ENCODE measurements at places on chromosomes 6 and 20.

DNA sequence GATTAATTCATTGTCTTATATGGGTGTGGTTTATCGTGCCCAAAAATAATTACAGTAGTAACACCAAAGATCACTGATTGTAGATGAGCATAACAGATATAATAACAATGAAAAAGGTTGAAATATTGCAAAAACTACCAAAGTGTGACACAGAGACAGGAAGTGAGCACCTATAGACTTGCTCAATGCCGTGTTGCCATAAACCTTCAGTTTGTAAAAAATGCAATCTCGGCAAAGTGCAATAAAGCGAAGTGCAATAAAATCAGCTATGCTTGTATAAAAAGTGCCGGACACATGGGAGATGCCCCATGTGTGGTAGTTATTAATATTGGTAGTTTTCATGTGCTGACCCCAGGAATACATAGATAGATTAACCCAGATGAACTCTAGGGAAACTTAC is 192.6 kb downstream of the NRN1 start:
- no peak for DNase-seq

- DNase-seq, result no peak
Measured at GRCh38 chr6:56842686-56843475, 112.0 kb upstream of the BEND6 start.

DNA sequence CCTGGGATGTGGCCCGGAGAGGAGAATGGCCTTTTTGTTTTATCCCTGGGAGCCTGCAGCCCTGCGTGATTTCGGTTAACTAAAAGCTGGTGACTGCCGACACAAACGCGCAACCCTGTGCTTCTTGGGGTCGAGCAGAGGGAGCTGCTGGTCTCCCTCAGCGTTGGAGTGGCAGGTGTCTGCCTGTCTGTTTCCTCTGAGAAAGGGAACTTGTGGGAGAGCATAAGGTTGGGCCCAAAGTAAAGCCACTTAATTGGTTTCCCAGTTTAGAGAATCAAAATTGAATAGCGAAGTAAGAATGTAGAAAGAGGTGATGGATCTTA is 500 bp downstream of the LTV1 start:
- no peak for DNase-seq

GRCh38 chr20:10504608-10504993 is 69.5 kb downstream of the SLX4IP start:
- no peak for DNase-seq

- no peak for DNase-seq
Measured at GRCh38 chr20:35039846-35040489, 52.6 kb downstream of the TRPC4AP start.
